Stimulated activated CD8-positive, alpha-beta memory T cell treated with anti-CD3 and anti-CD28 coated beads, Interleukin-4, amount 100 ng/mL, for 1 hour (primary cell): ENCODE measurements at places on chromosomes 3 and 15.

DNA sequence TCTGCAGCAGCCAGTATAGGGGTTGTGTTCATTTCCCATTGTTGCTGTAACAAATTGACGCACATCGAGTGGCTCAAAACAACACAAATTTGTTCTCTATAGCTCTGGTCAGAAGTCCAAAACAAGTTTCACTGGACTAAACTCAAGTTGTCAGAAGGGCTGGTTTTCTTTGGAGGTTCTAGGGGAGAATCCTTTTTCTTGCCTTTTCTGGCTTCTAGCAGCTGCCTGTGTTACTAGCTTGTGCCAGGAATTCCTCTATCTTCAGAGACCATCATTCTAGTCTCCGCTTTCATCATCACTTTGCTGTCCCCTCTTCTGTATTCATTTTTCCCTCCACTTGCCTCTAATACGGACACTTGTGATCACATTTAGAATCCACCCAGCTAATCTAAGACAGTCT, 20.5 kb downstream of the GASK1A start:
- no peak for DNase-seq

GRCh38 chr15:77028451-77029165, 33.7 kb downstream of the PSTPIP1 start:
- no peak for DNase-seq

GRCh38 chr3:63807961-63808565, 11.0 kb upstream of the C3orf49 start:
- no peak for DNase-seq

DNA sequence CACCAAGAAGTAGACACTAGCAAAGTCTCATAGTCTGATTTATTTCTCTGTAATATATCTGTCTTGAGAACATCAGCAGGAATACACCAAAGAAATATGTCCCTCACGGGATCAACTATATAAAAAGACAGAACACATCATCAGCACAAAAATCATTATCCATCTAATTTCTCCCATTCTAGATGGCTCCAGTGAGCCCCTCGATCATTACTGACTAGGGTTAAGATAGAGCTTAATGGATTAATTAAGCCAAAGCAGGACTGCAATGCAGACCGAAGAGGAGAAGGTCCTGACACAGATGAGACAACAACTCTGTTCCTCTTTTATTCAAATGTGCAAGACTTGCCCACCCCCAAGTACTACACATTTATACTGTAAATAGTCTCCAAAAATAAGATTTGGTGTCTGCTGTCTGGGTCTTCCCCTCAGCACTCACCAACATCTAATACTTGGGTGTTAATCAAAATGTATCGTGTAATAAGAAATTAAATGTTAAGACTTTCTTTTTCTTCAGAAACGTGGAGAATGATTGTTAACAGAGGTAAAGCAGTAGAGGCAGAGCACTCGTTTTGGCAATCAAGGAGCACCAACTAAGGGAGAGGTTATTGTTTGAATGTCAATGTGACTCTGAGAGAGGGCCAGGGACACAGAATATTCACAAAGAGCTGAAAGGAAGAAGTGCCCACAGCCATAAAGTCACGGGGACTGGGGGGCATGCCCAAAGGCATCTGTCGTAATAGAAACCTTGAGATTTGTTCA, 133.6 kb downstream of the TIGIT start:
- no peak for DNase-seq

GRCh38 chr3:33750211-33750548, 32.1 kb upstream of the CLASP2 start:
- DNase-seq = no peak
